ENCODE measurements at places on chromosomes 1 and 21. TPM values are rescaled to one million over a fixed set of nuclear protein-coding genes. Genes with fewer than 3 reads are reported as not detected.

- no peak for DNase-seq
Measured at GRCh38 chr21:46560568-46561444, 44.1 kb downstream of the S100B start.

VSIG8 gene
- not detected for total RNA-seq

GRCh38 chr21:27764056-27764455, 797.2 kb upstream of the ADAMTS5 start:
- DNase-seq: no peak

GRCh38 chr1:70961374-70961975, 86.1 kb downstream of the PTGER3 start:
- DNase-seq: no peak

DNA sequence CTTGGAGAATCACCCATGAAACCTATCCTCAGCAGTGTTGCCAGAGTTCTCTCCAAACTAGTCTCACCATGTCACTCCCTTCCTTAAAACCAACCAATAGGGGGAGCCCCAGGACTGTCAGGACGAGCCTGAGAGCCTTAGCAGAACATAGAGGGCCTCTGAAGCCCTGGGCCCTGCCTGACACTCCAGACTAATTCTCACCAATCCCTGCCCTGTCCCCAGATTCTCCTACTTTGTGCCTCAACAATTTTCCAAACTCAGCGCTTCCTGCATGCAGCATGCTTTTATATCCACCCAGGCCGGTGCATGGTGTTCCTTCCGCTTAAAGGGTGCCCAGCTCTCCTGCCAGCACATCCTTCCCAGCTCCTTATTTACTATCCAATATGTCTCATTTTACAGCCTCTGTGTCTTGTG, 42.7 kb downstream of the HSD3B1 start:
- peak; percentile 95 for DNase-seq

Data from GM23338 (cell line).